Effector CD4-positive, alpha-beta T cell (primary cell): ENCODE measurements at places on chromosomes 6 and 20.

- DNase-seq: no peak
These were observed 68.8 kb downstream of the FGD2 start for GRCh38 chr6:37074053-37074827.

DNA sequence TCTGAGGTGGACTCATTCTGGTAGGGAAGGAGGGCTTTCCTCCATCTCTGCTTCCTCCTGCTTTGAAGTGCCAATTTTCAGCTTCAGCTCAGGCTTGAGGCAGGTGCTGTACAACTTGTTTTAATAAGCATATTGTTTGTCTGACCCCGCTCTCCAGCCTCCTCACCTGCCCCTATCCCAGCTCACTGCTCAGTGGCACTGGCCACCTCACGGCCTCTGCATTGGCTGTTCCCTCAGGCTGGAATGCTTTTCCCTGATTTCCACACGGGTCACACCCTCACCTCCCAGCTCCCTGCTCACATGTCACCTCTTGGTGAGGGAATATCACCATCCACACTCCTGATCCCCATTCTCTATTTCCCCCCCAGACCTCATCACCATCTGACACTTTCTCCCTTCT, 14.3 kb downstream of the AARS2 start:
- DNase-seq: no peak

- no peak for DNase-seq
These were observed 129.5 kb downstream of the BTBD9 start for GRCh38 chr6:38510205-38510604.

DNA sequence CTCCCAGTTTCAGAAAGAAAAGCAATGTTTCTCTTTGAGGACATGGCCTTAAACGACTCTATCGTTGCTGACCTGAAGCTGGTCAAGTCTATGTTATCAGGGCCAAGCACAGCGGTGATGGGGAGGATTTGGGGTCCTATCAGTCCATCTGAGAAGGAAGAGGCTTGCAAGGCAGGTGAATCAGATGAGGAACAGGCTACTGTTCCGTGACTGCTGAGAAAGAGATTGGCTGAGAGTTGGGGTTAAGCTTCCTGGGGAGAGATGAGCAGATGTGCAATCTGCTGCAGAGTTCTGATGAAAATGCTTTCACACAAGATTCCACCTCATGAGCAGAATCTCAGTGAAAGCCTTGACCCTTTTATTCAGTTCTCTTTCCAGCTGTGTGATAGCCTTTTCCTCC, 168.3 kb upstream of the STMND1 start:
- DNase-seq: no peak

DNA sequence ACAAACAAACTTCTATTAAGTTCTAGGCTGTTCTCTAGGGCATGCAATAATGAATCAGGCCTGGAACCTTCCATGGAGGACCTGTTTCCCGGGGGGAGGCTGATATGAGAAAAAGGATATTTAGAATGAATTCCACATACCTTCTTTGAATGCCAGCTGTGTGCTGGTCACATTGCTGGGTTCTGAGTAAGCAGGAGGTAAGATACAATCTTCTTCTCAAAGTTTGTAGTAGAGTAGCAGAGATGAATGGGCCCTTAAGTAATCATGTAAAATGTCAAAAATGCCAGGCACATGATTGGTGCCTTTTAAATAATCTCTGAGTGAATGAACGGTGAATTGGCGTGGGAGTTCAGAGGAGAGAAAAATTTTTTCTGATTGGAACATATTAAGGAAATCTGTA, 47.4 kb downstream of the TGM2 start:
- no peak for DNase-seq
